ENCODE measurements at places on chromosomes 5 and 9.

DNA sequence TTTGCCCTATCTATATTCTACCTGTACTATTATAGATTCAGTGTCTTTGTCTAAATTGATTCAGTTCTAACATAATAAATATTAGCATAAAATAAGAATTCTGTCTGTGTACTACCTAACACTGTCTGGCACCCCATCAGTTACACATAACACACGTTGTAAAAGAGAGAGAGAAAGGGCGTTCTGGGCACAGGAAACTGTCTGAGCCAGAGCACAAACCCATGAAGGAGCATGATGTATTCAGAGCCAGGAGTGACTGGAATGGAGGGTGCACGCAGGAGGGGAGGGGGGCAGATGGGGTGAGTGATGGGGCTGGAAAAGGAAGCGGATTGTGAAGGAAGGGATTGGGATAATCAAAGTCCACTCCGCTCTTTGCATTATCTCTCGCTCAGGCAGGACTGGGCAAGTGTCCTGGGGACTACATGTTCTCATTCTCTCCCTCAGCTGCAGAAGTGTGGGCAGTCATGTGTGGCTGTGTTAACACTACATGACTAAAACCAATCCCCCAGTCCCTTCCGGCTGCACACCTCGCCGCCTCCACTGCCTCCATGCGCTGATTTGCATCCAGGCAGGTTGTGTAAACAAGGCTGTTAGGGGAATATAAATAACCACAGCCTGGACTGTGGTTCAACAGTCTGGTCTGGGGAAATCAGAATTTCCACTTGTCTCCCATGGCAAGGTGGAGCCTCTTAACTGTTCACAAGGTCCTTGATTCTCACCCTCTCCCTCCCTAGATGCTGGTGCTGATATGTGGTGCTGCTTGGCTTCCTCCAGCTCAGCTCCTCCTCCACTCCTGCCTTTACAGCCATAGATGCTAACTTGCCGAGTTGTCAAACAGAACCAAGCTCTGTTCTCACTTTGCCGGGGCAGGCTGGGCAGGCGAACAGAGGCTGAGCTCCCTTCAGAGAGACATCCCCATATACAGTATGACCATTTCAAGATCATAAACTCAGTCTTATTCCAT lies 367.5 kb upstream of the BRINP1 start:
- DNase-seq, result no peak

DNA sequence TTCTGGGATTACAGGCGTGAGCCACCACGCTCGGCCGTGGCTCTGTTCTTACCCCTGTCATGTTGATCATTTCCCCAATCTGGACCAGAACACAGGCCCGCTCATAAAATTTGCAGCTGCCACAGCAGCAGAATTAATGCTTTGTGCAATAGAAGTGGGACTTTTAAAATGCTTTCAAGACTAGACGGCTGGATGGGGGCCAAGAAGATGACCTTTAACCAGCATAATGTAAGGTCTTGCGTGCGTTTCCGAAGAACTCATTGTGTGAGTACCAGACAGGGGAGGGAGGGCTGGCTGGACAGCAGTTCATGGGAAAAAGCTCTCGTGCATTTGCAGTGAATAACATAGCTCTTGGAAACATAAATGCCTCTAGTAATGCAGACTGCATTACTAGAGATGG lies 3.5 kb upstream of the WDR38 start:
- DNase-seq, result no peak

DNA sequence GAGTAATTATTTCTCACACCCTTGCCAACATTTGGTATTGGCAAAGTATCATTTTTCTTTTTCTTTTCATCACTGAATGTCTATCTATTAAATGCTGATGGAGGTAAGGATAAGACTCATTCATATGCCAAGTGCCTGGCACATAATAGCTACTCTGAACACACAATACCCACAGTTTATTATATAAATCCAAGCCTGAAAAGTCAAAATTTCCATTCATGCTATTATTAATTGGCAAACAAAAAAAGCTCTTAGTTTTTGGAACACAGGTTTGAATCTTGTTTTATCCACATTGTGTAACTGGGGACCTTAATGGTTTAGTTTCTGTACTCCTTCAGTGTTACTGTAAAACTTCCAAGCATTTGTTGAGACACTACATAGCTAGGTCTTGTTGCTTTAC lies 6.4 kb upstream of the ATOX1 start:
- DNase-seq, result no peak

GRCh38 chr5:142400415-142400814 lies 75.6 kb upstream of the SPRY4 start:
- DNase-seq, result no peak
